Stimulated activated CD4-positive, alpha-beta T cell treated with anti-CD3 and anti-CD28 coated beads, TNF-alpha, amount 100 ng/mL, for 24 hours (primary cell): ENCODE measurements at places on chromosomes 5 and 9.

GRCh38 chr5:116037236-116037822 is 5.1 kb downstream of the ARL14EPL start:
- no peak for DNase-seq

DNA sequence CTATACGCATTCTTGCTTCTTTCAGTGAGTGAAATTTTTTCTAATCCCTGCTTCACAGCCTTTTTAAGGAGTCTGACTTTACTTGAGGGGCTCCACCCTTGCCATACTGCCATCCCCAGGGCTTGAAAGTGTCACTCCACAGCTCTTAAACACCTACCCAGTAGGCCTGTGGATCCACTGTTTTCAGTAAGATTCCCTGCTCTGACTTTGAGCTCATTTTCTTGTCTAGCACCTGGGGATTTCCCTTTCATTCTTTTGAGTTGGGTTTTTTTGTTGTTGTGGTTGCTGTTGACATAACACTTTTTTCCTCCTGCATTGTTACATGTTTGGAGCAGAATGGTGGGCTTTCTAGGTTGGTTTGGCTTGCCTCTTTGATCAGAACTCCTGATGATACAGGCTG is 23.6 kb downstream of the SREK1IP1 start:
- DNase-seq, result no peak

- no peak for DNase-seq
Measured at GRCh38 chr9:113660196-113660595, 196.7 kb downstream of the RGS3 start.

DNA sequence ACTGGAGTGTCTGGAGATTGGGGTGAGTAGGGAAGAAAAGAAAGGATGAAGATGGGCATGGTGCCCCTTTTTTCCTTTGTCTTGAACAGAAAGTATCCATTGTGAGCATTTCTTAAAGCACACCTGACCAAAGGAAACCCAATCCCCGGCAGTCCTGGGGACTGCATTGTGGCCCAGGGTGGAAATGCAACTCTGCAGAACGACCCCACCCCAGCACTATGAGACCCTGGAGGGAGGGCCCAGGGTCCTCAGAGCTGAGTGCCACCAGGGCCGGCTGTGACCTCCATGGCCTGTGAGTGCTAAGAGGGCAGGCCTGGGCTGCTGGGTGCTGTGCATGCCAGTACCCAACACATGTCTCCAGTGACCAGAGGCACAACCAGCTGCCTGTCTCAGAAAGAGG is 18.5 kb downstream of the EEIG1 start:
- DNase-seq, result no peak

DNA sequence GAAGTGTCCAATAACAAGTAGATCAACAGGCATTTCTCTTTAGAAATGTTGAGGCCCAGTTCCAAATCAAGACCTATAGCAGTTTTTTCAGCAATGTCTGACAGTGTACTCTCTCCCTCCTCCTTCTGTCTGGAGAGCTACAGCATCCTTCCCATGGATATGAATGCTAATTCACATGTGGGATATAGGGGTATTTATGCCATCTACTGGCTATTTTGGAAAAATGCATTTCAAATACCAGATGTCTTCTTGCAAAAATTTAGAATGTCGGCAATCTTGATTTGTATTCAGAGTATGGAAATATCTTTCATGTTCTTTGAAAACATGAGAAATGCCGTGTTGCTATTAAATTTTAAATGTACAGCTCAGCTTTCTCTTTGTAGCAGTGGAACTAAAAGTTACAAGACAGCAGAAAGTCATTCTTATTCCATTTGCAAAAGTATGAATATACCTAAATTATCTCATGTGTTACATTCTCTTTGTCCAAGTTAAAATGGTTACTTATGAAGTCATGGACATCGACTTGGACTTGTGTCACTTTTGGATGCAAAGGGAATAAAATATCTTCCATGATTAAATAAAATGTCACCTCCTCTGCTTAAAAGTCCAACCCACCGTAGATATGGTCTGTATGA is 647.8 kb downstream of the TAF11L14 start:
- DNase-seq, result no peak

GRCh38 chr9:129828051-129828450 is 4.1 kb upstream of the TOR1A start:
- no peak for DNase-seq

- no peak for DNase-seq
Measured at GRCh38 chr5:21684992-21685391, 1168.2 kb downstream of the CDH12 start.

GRCh38 chr9:107173422-107174180 is 109.5 kb upstream of the RAD23B start:
- DNase-seq, result no peak

DNA sequence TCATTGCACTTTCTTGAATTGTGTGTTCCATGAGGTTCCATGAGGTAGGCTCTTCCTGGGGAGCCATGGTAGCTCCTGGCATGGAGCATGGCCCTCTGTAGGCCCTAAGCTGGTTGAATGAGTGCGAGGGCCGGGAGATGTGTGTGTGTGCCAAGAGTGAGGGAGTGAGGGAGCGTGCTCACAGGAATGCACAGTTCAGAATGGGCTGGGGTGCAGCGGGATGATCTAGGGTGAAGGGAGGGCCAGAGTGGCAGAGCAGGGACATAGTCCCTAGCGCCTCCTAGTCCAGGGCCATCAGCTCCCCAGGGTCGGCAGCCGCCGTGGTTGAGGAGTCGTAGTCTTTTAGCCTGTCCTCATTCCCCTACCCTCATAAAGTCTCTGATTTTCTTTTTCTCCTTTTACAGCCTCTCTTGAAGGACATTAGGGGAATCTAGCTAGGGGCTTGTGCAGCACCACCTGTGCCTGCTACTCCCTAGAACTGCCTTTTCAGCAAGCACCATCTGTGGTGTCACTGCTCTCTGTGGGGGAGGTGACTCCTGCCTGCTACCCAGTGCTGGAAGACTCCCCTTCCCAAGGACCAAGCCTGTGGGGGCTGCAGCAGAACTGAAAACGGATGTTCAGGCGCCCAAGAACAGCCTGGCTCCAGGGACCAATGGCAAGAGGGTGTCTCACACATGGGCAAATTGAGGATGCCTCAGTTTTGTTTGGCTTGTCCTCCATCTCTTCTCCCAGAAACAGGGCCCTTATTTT is 65.3 kb upstream of the PPARGC1B start:
- no peak for DNase-seq

DNA sequence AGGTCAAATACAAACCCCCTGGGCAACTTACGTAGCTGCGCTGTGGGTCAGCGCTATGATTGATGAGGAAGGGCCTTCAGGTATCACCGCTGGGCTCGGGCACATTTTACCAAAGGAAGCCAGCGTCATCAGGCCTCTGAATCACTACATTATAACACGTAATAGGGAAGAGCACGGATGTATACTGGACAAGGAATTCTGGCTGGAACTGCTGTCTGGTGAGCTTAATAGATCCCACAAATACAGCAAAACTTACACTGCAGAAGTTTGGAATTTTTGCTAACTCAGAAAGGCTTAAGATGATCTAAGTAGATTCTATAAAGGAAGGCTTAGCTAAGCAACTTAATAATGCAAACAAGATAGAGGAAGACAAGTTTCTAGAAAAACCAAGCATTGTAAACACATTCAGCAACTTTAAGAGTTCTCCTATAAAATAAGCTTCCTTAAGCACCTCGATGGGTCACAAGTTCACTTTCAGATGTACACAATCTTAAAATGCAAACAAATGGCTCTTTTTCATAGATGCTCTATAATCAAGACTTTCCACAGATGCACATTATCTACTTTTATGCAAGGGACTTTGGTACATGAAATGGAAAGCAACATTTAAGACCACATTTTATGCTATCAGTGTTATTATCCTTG is 360.1 kb upstream of the PANK3 start:
- DNase-seq, result no peak

GRCh38 chr5:173315495-173316338 is 12.5 kb downstream of the STC2 start:
- DNase-seq, result no peak

GRCh38 chr5:88888848-88889188 is 5.8 kb upstream of the MEF2C start:
- DNase-seq, result no peak

DNA sequence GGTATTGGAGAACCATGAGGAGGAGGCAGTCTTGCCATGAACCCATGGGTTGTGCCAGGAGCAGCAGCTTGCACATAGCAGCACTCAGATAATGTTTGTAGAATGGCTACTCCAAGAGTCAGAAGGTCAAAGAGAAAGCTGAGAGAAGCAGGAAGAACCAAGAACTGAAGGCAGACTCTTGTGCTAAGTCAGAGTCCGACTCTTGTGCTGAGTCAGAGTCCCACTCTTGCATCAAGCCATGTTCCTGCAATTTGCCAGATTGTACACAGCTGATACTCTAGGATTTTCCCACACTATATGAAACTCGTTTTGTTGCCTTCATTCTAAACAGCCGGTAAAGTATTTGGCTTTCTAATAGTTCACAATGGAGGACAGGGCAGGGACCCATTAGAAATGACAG is 26.2 kb upstream of the HSPA9 start:
- no peak for DNase-seq

GRCh38 chr9:87656485-87656884 is 69.4 kb upstream of the CTSL start:
- no peak for DNase-seq

- no peak for DNase-seq
Measured at GRCh38 chr5:55679556-55679955, 32.6 kb downstream of the SLC38A9 start.

- no peak for DNase-seq
Measured at GRCh38 chr5:125002727-125003598, 256.5 kb upstream of the ZNF608 start.

GRCh38 chr5:80707645-80708044 is 52.9 kb upstream of the DHFR start:
- DNase-seq, result no peak

DNA sequence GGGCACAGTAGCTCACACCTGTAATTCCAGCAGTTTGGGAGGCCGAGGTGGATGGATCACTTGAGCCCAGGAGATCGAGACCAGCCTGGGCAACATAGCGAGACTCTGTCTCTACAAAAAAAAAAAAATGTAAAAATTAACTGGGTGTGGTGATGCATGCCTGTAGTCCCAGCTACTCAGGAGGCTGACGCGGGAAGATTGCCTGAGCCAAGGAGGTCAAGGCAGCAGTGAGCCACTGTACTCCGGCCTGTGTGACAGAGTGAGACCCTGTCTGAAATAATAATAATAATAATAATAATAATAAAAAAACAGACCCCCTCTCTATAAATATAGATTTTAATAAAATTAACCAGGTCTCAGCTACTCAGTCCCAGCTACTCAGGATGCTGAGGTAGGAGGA is 179.7 kb downstream of the AOPEP start:
- no peak for DNase-seq

GRCh38 chr9:90772386-90772785 is 29.2 kb upstream of the SYK start:
- DNase-seq, result no peak

DNA sequence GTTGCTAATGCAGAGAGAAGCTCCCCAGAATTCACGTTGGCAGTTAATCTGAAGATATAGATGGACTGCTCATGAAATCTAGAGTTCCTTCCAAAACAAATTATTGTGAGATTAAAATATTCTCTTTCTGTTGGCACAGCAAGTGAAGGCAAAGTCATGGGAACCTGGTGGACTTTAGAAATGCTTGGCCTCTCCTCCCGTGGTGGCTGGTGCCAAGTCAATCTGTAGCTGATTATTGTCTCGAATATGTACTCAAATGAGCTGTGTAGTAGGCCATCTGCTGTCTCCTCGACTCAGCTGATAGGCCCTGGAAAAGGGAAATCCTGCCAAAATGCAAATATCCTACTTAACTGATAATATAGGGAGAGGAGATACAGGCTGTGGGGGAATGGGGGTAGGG is 69.3 kb downstream of the DAPK1 start:
- DNase-seq, result no peak

DNA sequence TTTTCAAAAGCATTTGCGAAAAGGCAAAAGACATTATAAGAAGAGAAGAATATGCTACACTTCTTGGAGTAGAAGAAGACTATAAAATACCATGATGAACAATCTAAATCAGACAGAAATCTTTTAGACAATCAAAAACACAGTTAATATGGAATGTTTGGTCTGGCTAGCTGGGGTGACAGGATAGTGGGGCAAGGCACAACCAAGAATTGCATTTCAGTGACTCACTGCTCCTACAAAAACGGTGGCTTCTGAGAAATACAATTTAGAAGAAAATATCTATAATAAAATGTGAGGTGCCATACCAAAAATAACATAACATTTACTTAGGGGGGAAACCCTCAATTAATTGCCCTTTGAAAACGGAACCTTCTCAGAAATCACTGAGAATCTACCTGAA is 363.4 kb downstream of the NPR3 start:
- DNase-seq, result no peak

DNA sequence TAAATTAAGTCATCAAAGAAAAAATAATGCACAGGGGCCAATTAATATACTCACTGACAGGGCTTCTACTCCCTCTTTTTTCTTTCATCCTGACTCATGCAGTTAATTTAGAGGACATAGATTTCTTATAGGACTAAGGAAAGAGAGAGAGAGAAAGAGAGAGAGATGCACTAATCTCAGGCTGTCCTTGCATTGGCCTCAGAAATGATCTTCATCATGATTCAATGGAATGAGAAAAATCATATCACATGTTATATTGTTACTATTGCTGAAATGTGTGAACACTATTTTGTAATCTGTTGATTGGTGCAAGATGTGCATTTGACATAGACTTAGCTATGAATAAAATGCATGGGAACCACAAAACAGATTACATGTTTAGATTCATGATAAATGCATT is 608.3 kb upstream of the NUDT12 start:
- no peak for DNase-seq

- no peak for DNase-seq
Measured at GRCh38 chr5:29899583-29899982, 1293.9 kb upstream of the CDH6 start.

DNA sequence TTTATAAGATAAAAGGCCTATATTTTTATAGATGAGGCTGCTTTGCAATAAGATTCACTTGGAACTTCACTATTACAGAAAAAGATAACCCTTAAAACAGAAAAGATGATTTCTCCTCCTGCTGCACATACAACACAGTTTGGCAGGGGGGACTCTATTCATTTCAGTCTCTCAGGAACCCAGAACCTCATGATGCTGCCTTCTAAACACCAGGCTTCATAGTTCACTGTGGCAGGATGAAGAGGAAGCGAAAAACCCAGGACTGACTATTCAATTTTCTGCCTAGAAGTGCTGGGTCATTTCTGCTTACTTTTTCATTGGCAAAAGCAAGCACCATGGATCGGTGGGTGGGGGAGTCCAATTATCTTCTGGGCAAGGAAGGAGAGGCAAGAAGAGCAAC is 179.5 kb downstream of the NTRK2 start:
- no peak for DNase-seq

GRCh38 chr5:14143546-14143840 is 351 bp downstream of the TRIO start:
- DNase-seq, result no peak

DNA sequence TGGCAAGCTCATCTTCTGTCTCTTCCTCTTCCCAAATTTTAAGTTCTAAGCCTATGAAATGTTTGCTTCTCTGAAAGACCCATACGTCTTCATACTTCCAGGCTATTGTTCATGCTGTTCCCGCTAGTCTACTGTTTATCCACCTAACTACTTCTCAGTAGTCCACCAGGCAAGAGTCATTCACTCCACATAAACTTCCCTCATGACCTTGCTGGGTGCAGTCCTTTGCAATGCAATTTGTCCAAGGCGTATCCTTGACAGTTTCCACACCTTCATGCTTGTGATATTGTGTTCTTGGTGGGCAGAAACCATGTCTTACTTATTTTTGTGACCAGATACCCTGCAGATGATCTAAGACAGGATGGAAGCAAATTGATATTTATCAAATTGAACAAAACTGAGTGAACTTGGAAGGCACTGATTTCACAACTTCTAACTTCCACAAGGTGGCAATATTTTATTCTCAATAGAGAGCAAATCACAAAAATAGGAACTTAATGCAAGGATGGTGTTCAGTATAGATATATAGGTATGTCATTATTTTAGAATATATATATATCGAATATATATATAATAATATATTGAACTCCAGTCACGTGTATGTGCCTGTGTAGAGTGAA is 30.3 kb downstream of the TYRP1 start:
- no peak for DNase-seq
